Endothelial cell of umbilical vein (primary cell): ENCODE measurements at places on chromosomes 2 and 18. TPM values are rescaled to one million over a fixed set of nuclear protein-coding genes. Genes with fewer than 3 reads are reported as not detected.

GRCh38 chr2:205032093-205032551 lies 486.8 kb downstream of the PARD3B start:
- H3K36me3 ChIP-seq: no peaks in the 10 kb centered on the region
- H3K27me3 ChIP-seq: no peaks in the 10 kb centered on the region
- H3K27ac ChIP-seq: no peak overlapping the region
- H3K4me3 ChIP-seq: no peak overlapping the region
- no peak for DNase-seq

DNA sequence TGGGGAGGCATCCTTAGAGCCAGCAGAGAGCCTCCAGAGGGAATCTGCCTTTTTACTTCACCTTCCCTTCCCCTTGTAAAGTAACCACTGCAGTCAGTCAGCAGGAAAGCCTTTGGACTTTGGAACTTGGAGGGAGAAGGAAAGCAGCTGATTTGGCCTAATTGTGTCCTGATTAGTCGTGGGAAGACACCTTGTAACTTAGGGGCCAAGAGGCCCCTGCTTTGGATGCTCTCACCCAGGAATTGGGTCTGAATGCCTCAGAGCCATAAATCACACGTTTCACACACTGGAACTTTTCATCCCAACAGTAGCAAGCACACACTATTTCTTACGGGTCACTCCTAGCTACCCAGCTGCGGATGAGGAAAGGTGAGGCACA lies 81.0 kb upstream of the PPM1B start:
- DNase-seq: no peak
- no peak overlapping the region for H3K4me3 ChIP-seq
- peaks cover 4% of the 10 kb centered on the region for H3K4me1 ChIP-seq

KRTCAP3 gene
- total RNA-seq: 4.0 and 4.6 TPM in 2 replicates

GRCh38 chr2:9824956-9825720 lies 18.1 kb upstream of the TAF1B start:
- peak; percentile 54 for DNase-seq
- no peak overlapping the region for H3K4me3 ChIP-seq
- H3K4me1 ChIP-seq: peaks cover 3% of the 10 kb centered on the region
- peaks cover 4% of the 10 kb centered on the region for H3K27me3 ChIP-seq

DNA sequence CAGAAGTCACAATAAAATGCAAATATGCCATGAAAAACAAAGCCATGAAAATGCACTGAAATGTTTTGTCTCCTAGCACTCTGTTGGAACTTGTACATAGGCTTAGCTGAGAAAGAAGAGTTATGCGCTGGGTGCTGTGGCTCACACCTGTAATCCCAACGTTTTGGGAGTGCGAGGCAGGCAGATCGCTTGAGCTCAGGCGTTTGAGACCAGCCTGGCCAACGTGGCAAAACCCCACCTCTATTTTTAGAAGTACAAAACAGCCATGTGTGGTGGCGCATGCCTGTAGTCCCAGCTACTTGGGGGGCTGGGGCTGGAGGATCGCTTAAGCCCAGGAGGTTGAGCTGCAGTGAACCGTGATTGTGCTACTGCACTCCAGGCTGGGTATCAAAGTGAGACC lies 39.9 kb downstream of the IRS1 start:
- H3K36me3 ChIP-seq: no peaks in the 10 kb centered on the region
- no peaks in the 10 kb centered on the region for H3K4me1 ChIP-seq
- DNase-seq: no peak

DNA sequence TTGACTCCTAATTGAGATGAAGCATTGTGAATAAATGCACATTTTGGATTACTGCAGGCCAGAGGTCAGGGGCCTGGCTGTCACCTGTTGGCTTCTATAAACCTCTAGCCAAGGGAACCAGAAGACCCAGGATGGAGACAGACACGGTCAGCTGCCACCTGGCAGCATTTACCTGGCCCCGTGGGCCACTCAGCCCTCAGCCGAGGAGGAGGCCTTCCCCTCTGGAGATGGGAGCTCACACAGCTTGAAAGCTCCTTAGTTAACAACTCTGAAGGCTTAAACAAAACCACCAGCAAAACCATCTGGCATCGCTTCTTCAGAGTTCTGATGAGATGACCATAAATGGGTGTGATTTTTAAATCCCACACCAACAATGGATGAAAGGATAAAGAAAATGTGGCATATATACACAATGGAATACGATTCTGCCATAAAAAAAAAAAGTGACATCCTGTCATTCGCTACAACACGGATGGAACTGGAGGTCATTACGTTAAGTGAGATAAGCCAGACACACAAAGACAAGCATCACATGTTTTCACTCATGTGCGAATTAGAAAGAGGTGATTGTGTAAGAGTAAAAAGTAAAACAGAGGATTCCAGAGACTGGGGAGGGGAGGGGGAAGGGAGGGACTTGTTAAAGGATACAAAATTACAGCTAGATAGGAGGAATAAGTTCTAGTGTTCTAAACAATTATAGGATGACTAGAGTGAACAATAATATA lies 218.4 kb downstream of the TMEM163 start:
- no peaks in the 10 kb centered on the region for H3K4me1 ChIP-seq
- H3K36me3 ChIP-seq: no peaks in the 10 kb centered on the region
- H3K4me3 ChIP-seq: no peak overlapping the region
- H3K27me3 ChIP-seq: no peaks in the 10 kb centered on the region
- no peak for DNase-seq

DNA sequence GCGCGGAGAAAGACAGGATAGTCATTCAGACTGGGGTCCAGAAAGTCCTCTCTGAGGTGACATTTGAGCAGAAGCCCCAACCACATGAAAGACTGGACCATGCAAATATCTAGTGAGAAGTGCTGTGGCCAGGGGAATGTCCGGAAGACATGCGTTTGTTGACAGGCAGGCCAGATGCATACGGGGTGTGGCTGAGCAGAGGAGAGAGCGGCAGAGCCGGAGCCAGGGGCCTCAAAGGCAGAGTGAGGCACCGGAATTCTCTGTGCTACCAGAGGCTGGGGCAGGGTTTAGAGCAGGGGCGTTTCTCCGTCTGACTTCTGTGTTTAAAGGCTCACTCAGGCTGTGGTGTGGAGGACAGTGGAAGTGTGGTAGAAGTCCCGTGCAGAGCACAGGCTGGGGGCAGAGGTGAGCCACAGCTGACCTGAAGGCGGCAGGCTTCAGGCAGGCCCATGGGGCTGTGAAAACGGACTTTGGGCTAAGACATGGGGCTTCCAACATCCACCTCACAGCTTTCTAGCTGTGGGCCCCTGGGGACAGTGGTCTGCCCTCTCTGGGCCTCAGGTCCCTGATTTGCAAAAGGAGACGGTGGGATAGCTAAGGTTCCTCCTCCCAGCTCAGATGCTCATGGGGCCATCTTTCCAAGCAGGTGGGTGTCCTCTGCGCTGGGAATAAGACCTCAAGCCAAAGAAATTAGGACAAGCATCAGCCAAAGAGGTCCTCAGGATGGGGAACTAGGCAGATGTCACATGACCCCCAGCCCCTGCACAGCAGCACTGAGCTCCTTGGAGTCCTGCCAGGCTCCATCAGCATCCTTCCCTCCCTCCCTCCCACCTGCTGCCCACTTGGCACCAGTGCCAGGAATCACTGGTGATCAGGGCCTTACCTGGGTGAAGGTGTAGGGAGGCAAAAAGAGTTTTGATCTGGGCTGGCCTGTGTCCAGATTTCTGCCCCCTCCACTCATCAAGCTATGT lies 11.2 kb downstream of the RUFY4 start:
- H3K36me3 ChIP-seq: no peaks in the 10 kb centered on the region
- H3K27me3 ChIP-seq: no peaks in the 10 kb centered on the region
- no peak for DNase-seq
- no peak overlapping the region for H3K4me3 ChIP-seq
- H3K4me1 ChIP-seq: no peaks in the 10 kb centered on the region

DNA sequence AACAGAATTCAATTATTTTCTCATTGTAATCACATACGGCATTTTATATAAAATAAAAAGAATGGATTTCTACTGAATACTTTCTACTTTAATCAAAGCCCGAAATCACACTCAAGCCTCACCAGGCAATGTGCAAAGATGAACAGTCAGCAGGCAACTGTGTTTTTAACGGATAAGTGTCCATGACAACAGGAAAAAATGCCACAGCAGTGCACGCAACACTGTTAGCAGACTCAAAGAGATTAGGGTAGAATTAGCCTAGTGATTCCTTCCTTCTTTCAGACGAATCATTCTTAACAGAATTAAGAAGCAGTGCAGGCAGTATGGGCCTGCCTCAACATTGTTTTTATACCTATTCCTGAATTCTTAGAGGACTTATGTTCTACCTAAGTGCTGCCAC lies 135.6 kb downstream of the CDH2 start:
- no peaks in the 10 kb centered on the region for H3K36me3 ChIP-seq
- no peaks in the 10 kb centered on the region for H3K27me3 ChIP-seq
- H3K4me3 ChIP-seq: no peak overlapping the region
- no peak overlapping the region for H3K27ac ChIP-seq
- no peak for DNase-seq

- no peaks in the 10 kb centered on the region for H3K27me3 ChIP-seq
- no peaks in the 10 kb centered on the region for H3K4me1 ChIP-seq
- no peak overlapping the region for H3K4me3 ChIP-seq
- no peaks in the 10 kb centered on the region for H3K36me3 ChIP-seq
- H3K27ac ChIP-seq: no peak overlapping the region
- DNase-seq: no peak
Observed at GRCh38 chr2:186431306-186431705, 54.8 kb upstream of the ZC3H15 start.

- H3K36me3 ChIP-seq: no peaks in the 10 kb centered on the region
- H3K4me3 ChIP-seq: no peak overlapping the region
- no peaks in the 10 kb centered on the region for H3K27me3 ChIP-seq
- peak; percentile 14 for DNase-seq
- no peaks in the 10 kb centered on the region for H3K4me1 ChIP-seq
Observed at GRCh38 chr2:112342067-112342550, 66.7 kb downstream of the ZC3H6 start.

OSBPL1A gene
- 12.7 and 16.5 TPM in 2 replicates for total RNA-seq

DNA sequence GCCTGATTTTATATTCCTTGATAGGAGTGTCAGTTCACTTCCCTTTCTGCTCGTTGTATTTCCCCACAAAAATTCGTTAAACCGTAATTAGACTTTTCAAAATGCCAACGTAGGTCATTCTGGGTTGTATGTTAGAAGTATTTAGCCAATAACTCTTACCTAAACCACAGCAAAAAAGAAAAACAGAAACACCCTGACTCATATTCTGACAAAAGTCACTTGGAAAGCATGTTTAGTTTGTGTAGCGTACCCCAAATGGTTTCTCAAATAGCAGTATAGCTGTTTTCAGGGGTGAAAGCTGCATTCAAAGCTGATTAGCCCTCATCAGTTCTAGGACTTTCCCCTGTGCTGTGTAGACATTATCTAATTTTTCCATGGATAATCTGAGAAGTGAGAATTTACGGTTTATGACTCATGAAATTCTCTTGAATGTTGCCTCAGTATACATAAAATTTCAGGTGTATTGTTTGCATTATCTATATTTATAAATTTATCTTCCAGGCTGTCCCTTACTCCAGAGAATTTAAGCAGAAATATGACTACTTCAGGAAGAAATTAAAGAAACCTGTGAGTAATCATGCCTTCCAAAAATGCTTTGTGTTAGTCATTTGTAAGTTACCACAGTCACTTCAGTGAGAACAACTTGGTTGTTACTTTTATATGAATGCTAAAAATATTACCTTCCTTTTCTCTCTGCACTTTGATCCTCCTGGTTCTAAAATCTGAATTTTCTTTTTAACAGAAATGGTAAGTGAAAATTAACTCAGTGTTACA lies 264.9 kb downstream of the ALPK2 start:
- peaks cover 13% of the 10 kb centered on the region for H3K4me1 ChIP-seq
- no peak for DNase-seq
- no peak overlapping the region for H3K27ac ChIP-seq
- no peak overlapping the region for H3K4me3 ChIP-seq
- H3K36me3 ChIP-seq: peaks cover 16% of the 10 kb centered on the region
- H3K27me3 ChIP-seq: no peaks in the 10 kb centered on the region

GRCh38 chr2:217899231-217900009 lies 103.4 kb downstream of the TNS1 start:
- peaks cover 35% of the 10 kb centered on the region for H3K4me1 ChIP-seq
- H3K4me3 ChIP-seq: no peak overlapping the region
- H3K36me3 ChIP-seq: no peaks in the 10 kb centered on the region
- H3K27me3 ChIP-seq: no peaks in the 10 kb centered on the region

- DNase-seq: no peak
- no peak overlapping the region for H3K27ac ChIP-seq
- H3K36me3 ChIP-seq: no peaks in the 10 kb centered on the region
- H3K27me3 ChIP-seq: no peaks in the 10 kb centered on the region
- no peak overlapping the region for H3K4me3 ChIP-seq
- H3K4me1 ChIP-seq: no peaks in the 10 kb centered on the region
Observed at GRCh38 chr2:62257466-62257865, 61.6 kb downstream of the B3GNT2 start.

DNA sequence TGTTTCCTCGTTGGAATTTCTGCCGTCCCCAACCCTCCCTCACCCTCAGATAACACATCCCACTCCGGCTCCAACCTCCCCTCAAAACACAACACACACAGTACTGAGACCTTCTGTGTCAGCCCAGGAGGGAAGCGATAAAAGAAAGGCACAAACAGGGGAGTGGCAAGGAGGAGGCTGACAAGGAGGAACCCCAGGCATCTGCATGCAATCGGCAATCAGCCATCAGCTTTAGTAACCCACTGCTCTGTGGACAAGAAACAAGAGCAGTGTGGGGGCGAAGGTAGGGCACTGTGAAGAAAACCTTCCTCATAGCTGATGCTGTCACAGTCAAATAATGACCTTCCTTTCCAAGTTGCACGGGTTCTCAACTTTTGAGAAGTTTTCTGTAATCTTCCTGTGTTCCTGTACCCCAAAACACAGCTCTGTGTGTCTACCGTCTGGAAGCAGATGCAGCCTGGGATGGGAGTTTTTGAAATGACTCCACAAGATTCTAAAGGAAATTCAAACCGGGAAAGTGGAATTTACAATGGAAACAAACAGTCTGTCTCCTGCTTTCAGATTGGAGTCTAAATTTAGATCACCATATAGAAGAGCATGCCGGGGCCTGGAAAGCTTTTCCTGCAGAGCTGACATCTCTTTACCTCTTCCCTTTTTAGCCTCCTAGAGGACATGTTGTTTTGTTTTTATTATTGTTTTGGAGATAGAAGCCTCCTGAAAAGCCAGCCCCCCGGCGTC lies 16.4 kb upstream of the LPIN2 start:
- peak; percentile 72 for DNase-seq
- no peaks in the 10 kb centered on the region for H3K36me3 ChIP-seq
- no peak overlapping the region for H3K4me3 ChIP-seq
- no peak overlapping the region for H3K27ac ChIP-seq
- H3K27me3 ChIP-seq: no peaks in the 10 kb centered on the region
- peaks cover 9% of the 10 kb centered on the region for H3K4me1 ChIP-seq

DNA sequence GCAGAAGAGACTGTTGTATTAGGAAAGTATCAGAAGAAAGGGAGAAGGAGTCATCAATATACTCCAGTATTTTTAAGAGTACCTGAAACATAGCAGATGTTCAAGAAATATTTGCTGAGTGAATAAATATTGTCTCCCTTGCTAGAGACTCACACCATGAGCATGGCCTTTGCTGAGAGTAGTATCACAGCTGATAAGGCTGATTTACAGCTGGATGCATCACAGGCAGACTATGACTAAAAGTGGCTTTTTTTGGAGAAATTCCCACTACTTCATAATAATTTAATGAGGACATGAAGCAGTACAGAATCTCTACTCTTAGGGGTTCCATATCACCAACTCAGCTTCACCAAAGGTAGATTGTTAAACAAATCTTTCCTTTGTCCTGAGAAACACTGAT lies 373.3 kb downstream of the RBM43 start:
- no peaks in the 10 kb centered on the region for H3K27me3 ChIP-seq
- H3K27ac ChIP-seq: no peak overlapping the region
- H3K36me3 ChIP-seq: no peaks in the 10 kb centered on the region
- H3K4me1 ChIP-seq: no peaks in the 10 kb centered on the region
- no peak for DNase-seq
